ENCODE measurements at places on chromosomes 16 and 17. TPM values are rescaled to one million over a fixed set of nuclear protein-coding genes. Genes with fewer than 3 reads are reported as not detected.

- no peak overlapping the region for H3K27ac ChIP-seq
- DNase-seq, result no peak
Measured at GRCh38 chr16:57023541-57024249, 34.3 kb downstream of the NLRC5 start.

Gene FOXO3B
- 3.5 TPM for total RNA-seq

Gene GOSR2
- 45.6 TPM for total RNA-seq

- no peak for DNase-seq
- H3K27me3 ChIP-seq, result no peaks in the 10 kb centered on the region
- H3K27ac ChIP-seq, result no peak overlapping the region
- H3K4me1 ChIP-seq, result peaks cover 6% of the 10 kb centered on the region
- peaks cover 3% of the 10 kb centered on the region for H3K36me3 ChIP-seq
Measured at GRCh38 chr16:54026456-54026855, 260.1 kb downstream of the IRX3 start.

Gene OTOP2
- total RNA-seq, result not detected

DNA sequence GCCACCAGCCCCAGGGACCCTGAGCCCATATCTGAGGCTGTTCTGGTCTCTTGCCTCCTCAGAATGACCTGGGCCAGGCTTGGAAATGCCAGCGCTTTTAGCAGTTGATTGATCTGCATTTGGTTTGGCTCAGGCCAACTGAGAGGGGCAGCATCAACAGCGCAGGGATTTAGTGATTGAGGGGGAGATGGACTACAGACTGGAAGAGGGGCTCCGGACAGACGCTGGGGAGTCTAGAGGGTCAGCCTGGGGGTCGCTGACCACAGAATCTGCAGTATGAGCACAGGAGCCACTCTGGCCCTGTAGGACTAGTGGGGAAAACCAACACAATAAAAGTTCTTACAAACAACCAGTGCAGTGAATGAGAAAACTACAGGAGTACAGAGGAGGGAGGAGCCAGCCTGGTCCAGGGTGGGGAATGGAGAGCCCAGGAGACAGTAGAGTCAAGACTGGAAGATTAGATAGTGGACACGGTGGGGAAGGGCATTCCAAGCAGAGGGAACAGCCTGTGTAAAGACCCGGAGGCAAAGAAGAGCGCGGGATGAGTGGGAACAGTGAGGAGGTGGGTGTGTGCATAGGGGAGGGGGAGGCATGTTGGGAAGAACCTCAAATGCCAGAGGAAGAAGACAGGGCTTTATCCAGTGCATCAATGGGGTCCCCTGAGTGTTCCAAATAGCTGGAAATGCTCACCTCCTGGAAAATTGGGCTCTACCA, 128.9 kb downstream of the MRM1 start:
- no peak overlapping the region for H3K4me3 ChIP-seq
- no peaks in the 10 kb centered on the region for H3K36me3 ChIP-seq
- DNase-seq, result no peak
- H3K27ac ChIP-seq, result no peak overlapping the region

GRCh38 chr17:17628388-17629008, 37.0 kb upstream of the PEMT start:
- H3K27me3 ChIP-seq, result no peaks in the 10 kb centered on the region
- H3K27ac ChIP-seq, result no peak overlapping the region
- no peak for DNase-seq
- H3K4me3 ChIP-seq, result no peak overlapping the region

GRCh38 chr17:5702951-5703510, 118.7 kb upstream of the NLRP1 start:
- H3K27ac ChIP-seq, result no peak overlapping the region
- H3K36me3 ChIP-seq, result no peaks in the 10 kb centered on the region
- no peaks in the 10 kb centered on the region for H3K4me1 ChIP-seq
- no peak for DNase-seq
- H3K27me3 ChIP-seq, result no peaks in the 10 kb centered on the region
- no peak overlapping the region for H3K4me3 ChIP-seq

Gene TOP3A
- total RNA-seq, result 46.8 TPM

- no peaks in the 10 kb centered on the region for H3K4me1 ChIP-seq
Measured at GRCh38 chr16:75578212-75578611, 12.0 kb downstream of the GABARAPL2 start.

GRCh38 chr17:35537601-35538141, at the start of gene SLFN12L:
Gene SLFN12L, minus strand, starts transcription at chr17:35537678. Its CDS starts 15,314 bp downstream, at chr17:35522364.
- no peaks in the 10 kb centered on the region for H3K27me3 ChIP-seq
- no peak within 1 kb of the TSS for H3K4me3 ChIP-seq
- H3K27ac ChIP-seq, result no peak within 1 kb of the TSS
- H3K36me3 ChIP-seq, result no peaks in the 10 kb centered on the region

Gene ACSM5
- total RNA-seq, result not detected

Gene SERPINF2
- total RNA-seq, result 2.2 TPM

GRCh38 chr16:28112908-28113307, 49.4 kb upstream of the GSG1L start:
- H3K36me3 ChIP-seq, result peaks cover 35% of the 10 kb centered on the region
- DNase-seq, result no peak
- H3K27ac ChIP-seq, result no peak overlapping the region
- H3K27me3 ChIP-seq, result no peaks in the 10 kb centered on the region
- no peak overlapping the region for H3K4me3 ChIP-seq
- no peaks in the 10 kb centered on the region for H3K4me1 ChIP-seq
